ENCODE measurements at places on chromosomes 4 and X.

- DNase-seq, result no peak
These were observed 191.8 kb downstream of the CCNG2 start for GRCh38 chr4:77348815-77349214.

- peak; percentile 64 for DNase-seq
These were observed 3.1 kb downstream of the JADE1 start for GRCh38 chr4:128812442-128813235.

DNA sequence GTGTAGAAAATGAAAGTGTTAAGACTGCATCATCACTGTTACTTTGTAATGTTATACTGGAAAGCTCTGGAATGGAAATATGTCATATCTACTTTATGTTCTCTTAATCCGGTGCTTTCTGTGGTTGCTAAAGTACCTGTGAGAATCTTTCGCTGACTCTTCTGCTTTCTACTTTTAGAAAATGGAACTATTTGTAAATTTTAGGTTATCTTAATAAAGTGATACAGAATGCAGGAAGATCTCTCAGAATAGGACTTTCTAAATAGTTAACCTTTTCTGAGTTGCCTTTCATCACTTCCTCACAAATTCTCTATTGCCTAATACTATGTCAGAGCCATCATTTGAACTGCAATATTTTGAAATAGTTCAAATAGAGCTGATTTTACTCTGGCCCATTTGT is 69.3 kb downstream of the BMP2K start:
- DNase-seq, result no peak

GRCh38 chr4:165784672-165785071 is 88.4 kb upstream of the TLL1 start:
- no peak for DNase-seq

DNA sequence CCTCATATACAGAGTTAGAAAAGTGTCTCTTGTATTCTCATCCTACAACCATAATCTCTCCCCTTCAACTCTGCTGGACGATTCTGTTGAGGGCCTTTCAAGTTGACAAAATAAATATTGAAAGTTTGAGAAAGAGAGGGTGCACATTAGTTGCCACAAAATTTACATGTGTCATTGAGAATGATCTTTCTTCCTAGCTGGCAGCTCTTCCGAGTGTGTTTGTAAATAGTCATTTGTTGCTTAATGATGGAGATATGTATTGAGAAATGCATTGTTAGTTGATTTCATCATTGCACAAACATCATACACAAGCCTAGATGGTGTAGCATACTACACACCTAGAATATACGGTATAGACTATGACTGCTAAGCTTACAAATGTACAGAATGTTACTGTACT is 632.8 kb upstream of the AMOT start:
- DNase-seq, result no peak

DNA sequence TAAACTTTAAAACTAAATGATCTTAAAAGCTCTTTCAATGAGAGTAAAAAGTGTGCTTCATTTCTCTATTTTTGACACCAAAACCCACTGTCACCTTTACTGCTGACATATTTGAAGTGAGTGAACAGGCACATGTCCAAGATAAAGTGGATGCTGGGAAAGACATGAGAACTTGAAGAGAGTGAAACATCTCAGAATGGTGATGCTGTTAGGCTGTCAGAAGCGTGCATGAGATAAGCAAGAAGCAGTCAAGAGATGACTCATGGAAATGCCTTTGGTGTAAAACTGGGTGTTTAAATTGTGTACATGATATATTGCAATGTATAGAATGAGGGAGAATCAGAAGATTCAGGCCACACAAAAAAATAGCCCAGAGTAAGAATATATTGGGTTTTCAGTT is 21.8 kb upstream of the GBA3 start:
- DNase-seq, result no peak

- DNase-seq, result no peak
These were observed 74.6 kb downstream of the RAPGEF2 start for GRCh38 chr4:159177265-159178150.

DNA sequence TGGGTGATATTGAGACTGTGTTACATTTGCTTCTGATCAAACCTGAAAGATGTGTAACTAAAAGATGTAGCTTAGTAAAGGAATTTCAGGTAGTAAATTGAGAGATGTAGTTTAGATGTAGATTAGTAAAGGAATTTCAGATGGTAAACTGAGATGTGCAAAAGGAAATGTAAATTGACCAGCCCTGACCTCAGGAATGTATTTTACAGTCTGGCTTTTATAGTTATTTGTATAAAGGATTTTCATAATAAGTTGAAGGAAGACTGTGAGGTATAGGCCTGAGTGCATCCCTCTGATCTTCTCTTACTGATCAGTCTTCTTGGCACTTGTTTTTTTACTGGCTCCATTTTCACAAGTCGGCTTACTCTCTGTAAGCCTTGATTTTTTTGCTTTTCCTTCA is 3.2 kb downstream of the KLHL2 start:
- no peak for DNase-seq

DNA sequence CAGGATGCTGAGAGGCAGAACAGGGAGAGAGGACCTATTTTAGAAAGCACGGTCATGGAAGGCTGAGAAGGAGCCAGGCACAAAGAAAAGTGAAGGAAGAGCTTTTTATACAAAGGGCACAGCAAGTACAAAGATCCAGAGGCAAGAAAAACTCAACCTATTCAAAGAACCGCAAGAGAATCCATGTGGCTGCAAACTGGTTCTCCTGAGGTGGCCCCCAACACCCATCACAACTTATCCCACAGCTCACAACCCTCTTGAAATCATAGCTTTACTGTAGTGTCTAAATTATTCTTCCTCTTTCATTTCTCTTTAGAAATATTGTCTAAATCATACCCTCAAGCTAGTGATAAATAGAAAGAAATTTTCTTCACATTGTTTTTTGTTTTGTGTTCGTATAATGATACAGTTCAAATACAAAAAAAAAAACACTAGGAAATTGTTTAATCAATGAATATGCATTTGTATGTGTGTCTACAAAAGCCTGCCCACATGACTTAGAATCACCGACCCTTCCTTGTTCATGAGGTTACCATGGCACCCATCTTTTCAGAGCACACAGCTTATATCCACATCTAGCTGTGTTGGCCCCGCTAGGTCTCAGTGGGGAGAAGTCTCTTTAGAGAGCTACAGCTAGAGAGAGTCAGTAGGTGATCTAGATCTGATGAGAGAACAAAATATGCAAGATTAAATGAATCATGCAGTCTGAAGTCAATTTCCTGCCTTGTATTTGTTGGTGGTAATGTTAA is 126.9 kb upstream of the DCLK2 start:
- DNase-seq, result no peak

- DNase-seq, result no peak
These were observed 56.7 kb downstream of the STOX2 start for GRCh38 chr4:183961795-183962194.

GRCh38 chrX:110284159-110284558 is 33.7 kb downstream of the AMMECR1 start:
- DNase-seq, result peak; percentile 4

DNA sequence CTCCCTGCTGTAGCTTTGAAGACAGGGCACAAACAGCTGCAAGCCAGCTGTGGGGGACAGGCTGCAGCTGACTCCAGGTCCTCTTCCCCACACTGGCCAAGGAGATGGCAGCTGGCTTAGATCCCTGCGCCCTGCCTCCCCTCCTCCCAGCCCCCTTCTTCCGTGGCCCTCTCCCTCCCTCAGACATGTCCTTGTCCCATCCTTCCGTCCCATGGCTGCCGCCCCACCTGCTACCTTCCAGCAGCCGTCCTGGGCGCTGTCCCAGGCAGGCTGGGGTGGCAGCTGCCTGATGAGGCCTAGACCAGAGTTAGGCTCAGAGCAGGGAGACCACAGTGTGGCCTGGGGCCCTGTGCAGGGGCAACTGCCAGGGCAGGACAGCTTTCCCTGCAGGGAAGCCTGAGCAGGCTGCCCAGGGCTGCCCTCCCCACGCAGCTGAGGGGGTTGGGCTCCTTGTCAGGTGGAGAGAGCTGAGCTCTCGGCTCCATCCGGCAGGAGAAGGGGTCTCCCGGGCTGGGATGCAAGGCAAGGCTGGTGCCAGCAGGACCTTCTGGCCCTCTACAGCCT is 3.3 kb upstream of the BGN start:
- DNase-seq, result no peak

DNA sequence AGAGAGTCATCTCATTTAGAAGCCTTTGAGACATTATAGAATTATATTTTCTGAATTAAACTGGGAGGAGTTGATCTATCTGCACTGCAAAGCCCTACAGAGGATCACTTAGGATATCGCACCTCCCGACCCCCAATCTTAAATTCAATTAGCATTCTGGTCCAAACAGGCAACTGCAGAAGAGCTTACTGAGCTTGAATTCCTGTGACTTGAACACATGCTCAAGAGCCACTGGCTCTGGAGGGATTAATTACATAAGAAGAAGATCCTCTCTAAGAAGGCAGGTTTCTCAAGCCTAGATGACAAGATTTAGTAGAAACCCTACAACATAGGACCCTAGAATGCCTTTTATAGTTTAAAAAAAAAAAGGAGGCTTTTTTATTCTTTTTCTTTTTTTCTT is 548.9 kb downstream of the ARAP2 start:
- no peak for DNase-seq

- no peak for DNase-seq
These were observed 35.2 kb upstream of the PHEX start for GRCh38 chrX:21996872-21997455.

GRCh38 chr4:144646523-144647094 is 653 bp downstream of the HHIP start:
- no peak for DNase-seq

DNA sequence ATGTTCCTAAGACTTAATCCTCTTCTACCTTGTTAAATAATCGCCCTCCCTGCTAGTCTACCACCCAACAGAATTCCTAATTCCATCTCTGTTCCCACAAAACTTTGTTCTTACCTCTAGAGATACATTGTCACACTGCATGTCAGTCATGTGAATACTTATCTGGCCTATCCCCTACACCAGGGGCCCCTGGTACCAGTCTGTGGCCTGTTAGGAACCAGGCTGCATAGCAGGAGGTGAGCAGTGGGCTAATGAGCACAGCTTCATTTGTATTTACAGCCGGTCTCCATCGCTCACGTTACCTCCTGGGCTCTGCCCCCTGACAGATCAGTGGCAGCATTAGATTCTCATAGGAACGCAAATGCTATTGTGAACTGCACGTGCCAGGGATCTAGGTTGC is 73.9 kb downstream of the APBB2 start:
- DNase-seq, result no peak

DNA sequence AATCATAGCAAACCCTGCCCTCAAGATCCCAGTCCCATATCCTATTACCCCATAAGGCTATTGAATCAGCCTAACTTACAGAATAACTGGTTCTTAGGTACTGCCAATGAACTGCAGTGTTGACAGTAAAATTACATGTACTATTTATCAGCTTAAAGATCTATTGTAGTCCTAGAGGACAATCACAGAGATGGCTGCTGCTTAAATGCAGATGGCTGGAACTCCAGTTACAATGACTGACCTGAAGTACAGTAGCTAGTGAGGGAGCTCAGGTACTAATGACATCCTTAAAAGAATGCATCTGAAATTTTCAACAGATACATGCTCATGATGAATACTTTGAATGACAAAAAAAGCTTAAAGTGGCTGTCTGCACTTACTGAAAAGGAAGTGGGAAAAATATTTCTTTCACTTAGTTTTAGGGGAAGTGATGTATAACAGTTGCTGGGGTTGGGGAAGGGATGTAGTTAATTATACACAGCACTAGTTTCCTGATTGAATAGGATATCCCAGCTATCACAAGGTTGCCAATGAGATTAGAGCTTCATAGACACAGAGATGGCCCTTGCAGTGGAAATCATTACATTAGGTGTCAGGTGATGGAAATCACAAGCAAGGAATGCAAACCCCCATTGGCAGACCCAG is 42.0 kb downstream of the USP26 start:
- no peak for DNase-seq

GRCh38 chr4:165711436-165711835 is 161.6 kb upstream of the TLL1 start:
- no peak for DNase-seq

- no peak for DNase-seq
These were observed 364.8 kb downstream of the SMARCA1 start for GRCh38 chrX:129158505-129158904.

DNA sequence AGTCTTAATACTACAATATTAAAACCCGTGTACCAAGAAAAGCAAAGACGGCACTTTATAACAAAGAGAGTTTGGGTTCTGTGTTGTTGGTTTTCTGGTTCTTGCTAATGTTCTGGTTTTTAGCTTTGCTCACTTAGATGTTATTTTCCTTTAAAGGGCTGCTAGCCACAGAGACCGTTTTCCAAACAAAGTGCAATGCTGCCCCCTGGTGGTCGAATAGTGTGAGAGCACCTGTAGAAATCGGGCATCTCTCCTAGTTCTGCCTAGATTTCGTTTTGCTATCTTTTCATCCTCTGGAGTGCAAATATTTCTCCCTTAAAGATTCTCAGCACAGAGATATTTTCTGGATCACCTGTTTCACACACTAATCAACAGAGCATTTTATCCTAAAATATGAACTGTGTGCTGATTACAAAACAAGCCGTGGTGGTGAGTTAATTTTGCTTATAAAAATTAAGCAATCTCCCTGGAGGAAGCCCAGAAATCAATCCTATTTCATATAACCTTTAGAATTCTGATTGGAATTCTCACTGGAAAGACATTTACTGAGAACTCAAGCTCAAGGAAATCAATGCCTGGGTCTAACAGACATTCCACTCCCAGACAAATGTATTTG is 334.5 kb upstream of the NOCT start:
- peak; percentile 59 for DNase-seq

DNA sequence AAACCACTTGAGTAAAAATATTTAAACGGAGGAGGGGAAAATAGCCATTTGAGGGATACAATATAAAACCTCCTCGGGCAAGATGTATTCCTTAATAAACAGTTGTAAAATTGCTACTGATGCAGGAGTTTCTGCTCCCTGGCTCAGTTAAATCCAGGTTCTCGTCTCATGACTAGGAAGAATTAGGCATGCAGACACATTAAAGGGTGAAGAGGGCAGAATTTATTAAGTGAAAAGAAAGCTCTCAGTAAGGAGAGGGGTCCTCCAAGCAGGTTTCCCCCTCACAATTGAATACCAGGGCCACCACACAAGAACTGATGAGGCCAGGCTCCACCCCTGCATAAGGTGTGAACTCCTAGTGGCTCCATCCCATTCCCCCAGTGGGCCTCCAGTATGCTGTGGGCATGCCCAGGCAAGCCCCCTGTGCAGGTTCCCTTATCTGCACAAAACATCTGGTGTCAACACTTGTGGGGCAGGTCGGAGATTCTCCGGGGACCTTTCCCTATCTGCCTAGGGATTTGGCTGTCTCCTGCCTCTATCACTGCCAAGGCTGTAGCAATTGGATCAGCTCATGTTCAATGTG is 80.4 kb downstream of the HS6ST2 start:
- DNase-seq, result no peak

DNA sequence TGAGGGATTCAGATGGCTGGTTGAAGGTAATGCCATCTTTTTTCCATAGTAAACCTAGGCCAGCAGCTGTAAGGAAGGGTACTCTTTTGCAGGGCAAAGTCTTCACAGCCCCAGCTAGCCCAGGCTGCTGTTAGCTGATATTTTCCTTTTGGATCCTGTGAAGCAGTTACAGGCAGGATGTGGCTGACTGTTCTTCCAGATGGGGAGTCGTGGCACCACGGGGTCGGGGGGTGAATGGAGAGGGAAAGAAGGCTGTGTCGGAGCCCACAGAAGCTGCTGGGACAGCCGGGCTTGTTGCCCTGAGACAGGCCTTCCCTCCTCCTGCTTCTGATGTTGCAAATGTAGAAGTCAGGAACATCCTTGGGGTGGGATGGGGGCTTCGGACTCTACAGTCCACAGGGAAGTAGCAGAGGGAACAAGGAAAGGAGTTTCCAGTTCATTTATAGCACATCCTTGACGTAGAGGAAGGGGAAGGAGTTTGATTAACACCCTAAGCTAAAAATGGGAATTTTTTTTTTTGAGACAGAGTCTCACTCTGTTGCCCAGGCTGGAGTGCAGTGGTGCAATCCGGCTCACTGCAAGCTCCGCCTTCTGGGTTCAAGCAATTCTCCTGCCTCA is 64.6 kb upstream of the TMEM150C start:
- DNase-seq, result no peak

Data from amniotic stem cell (primary cell).